ENCODE measurements at places on chromosomes 12 and 14.

DNA sequence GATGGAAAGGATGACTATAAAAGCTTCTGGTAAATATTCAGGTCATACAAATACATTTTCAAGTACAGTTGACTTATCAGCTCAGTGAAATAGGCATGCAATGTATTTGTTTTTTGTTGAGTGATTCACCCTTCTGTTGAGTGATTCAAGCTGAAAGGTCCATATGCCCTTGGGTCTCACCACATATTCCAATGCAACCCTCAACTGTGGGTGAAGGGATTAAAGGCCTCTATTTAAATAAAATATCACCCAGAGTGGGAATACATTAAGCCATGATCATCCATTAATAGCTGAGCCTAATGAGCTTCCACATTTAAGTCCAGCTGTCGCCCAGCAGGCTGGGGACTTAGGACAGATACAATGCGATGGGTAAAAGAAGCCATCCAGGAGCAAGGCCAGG, 120.2 kb downstream of the CRACR2A start:
- DNase-seq: no peak

DNA sequence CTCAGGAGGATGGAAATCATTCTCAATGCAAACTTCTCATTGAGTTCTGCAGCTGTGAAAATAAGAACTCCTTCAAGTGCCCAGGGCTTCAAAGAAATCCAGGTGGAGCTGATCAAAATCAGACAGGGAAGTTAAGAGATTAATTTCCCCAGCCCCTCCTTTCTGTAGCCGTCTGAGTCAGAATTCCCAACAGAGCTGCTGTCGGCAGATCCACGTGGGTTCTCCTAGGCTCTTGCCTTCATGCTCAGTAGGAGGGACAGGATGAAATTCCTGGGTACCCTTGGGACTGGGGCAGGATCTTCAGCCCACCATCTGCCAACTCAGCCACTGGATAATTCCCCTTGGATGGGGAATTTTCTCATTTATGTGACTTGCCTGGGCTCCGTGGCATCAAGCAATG, 13.3 kb downstream of the TGFB3 start:
- DNase-seq: no peak

DNA sequence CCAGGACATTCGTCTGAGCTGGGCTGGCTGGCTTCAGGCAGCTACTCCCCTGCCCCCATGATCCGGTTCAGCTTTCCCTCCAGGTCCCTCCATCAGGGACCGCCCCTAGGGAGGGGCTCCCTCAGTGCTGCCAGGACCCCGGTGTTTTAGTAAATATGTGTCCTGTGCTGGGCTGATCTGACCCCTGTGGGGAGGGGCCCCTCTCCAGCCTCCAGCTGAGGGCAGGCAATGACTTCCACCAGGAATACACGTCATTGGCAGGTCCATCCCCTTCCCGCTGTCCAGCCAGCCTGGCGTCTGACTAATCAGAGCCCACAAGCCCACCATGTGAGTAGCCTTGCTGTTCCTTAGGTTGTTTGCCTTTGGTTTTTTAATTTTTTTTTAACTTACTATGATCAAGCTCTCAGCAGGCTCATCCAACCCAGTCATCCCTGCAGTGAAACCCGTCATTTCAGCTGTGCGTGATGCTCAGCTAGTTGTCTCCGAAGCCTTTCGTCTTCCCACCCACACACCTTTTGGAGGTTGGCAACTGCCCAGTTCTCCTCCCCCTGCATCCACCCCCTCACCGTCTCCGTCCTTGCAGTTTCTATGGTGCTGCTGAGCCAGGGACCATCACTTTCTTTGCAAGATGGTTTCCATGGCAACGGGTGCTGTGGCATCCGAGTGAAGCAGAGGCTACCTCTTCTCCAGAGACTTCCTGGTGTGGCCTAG, 16.0 kb upstream of the SERPINA4 start:
- no peak for DNase-seq

GRCh38 chr14:95305145-95305544, 14.6 kb downstream of the CLMN start:
- DNase-seq: no peak

DNA sequence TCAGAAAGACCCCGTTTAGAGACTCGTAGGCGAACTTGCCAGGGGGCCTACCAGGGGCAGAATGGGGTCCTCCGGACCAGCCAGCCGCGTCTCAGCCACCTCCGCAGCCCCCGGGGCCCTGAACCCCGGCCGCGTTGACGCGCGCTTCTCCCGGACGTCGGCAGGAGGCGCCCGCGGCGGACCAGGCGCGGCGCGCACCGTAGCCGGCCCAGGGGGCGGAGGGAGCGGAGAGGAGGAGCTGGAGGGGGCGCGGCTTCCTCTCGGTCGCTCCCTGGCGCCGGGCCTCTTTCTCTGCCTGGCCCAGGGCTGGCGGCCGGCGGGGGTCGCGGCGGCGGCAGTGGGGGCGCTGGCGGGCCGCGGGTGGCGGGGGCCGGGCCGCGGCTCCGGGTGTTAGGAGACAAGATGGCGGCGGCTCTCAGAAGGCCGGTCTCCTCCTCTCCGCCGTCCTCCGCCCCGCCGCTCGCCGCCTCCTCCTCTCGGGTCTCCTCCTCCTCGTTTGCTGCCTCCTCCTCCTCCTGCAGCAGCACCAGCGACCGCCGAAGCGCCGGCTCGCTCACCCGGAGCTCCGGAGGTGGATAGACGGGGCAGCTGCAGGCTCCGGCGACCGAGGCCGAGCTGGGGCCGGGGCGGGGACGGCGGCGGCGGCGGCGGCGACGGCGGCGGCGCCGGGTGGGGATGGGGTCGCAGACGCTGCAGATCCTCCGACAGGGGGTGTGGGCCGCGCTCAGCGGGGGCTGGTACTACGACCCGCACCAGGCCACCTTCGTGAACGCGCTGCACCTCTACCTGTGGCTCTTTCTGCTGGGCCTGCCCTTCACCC, at the start of gene PCNX1:
PCNX1 (plus strand) TSS at position 284 of the 820 bp plus-strand sequence; CDS start at position 676, 392 bp downstream.
- DNase-seq: peak; percentile 88

GRCh38 chr14:75341620-75342019, 63.0 kb downstream of the FOS start:
- DNase-seq: no peak

DNA sequence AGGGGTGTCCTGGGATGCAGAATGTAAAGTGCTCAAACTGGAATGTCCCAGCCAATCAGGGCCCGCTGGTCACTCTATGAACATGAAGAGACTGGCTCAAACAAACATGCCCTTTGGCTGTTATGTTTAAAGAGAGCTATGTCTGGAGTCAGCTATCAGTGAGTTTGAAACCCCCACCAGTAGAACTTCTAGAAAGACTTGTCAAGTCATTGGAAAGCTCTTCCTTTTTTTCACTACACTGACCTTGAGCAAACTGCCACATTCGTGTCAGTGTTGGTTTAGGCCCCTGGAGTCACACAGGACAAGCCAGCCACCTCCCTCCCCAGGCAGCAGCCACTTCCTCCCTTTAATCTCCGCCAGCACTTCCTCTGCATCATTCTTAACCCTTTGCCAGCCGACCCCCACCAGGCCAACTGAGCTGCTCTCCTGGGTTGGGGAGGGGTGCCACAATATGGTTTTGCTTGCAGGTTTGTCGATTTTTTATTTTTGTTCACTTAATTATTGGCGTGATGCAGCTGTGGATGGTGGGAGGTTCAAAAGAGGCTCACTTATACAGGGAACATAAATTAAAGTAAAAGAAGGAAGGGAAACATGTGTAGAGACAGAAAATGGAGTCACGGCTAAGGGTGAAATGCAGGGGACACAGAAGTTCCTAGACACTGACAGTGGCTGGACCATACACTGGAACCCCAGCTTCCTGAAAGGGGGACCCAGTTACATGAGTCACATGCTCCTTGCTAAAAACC, 25.3 kb downstream of the CMKLR1 start:
- DNase-seq: no peak

GRCh38 chr12:44317651-44318126, 481.8 kb downstream of the TMEM117 start:
- no peak for DNase-seq

- no peak for DNase-seq
These were observed 193.9 kb downstream of the AEBP2 start for GRCh38 chr12:19633194-19633593.

All from GM12891 (cell line).